Right ventricle myocardium inferior (tissue), 1 donor: ENCODE measurements at places on chromosomes 13 and 19. TPM values are rescaled to one million over a fixed set of nuclear protein-coding genes. Genes with fewer than 3 reads are reported as not detected.

GRCh38 chr13:35703061-35703460 lies 226.6 kb upstream of the MAB21L1 start:
- no peak for DNase-seq

- no peak for DNase-seq
Observed at GRCh38 chr19:42126574-42126973, 5.7 kb downstream of the POU2F2 start.

DNA sequence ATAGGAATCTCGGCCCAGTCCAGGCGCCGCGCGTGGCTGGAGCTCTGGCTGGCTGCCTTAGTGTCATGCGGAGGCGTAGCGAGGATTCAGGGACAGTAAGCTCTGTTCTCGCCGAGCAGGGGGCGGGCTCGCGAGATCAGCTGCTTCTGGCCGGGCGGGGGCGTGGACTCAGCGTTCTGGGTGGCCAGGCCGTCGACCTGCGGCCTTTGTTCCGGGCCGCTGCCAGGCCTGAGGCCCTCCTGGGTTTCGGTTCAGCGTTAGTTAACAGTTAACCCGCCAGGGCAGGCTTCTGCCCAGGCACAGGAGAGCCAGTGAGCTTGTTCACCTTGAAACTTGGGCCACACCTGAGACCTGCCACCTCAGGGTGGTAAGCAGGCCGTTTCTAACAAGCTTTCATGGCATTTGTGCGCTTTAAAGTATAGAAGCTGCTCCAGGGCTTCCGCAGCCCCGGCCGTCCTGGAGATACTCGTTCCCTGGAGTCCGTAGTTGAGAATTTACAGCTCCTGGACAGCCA lies 332.2 kb upstream of the SGCG start:
- DNase-seq = no peak

GRCh38 chr13:59458908-59459579 lies 704.7 kb downstream of the DIAPH3 start:
- no peak for DNase-seq

DNA sequence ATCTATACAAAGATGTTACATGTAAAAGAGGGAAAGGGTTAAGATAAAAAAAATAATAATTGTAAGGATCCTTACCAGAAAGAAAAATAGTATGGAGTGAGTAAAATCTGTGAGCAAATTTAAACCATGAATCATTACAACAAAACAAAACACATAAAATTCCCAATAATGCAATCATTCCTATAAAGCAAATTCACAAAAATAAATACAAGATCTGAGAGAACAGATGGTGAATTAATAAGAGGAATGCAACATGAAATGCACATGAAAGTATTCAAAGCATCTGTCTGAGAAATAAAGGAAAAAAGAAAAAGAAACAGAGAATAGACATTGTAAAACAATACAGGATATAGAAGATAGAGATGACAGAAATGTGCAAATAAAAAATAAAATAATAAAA lies 681.5 kb upstream of the KLHL1 start:
- DNase-seq = no peak

GRCh38 chr19:10662384-10663251 lies 8.5 kb downstream of the ILF3 start:
- no peak for DNase-seq

DNA sequence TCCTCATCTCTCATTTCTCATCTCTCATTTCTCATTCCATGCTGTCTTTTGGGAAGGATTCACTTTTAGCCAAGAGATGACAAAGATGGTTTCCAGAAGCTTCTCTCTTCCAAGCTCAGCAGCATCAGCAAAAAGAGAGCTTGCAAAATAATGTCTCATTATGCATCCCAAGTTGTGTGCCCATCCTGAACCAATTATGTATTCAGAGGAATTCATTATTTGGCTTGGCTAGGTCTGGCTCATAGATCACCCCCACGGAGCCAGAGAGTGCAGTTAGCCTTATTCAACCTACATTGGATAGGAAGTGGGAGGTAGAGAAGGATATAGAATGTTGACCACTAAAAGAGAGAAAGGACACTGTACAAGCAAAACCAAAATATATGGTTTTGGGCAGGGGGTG lies 5.4 kb upstream of the OLFM2 start:
- DNase-seq = no peak

DNA sequence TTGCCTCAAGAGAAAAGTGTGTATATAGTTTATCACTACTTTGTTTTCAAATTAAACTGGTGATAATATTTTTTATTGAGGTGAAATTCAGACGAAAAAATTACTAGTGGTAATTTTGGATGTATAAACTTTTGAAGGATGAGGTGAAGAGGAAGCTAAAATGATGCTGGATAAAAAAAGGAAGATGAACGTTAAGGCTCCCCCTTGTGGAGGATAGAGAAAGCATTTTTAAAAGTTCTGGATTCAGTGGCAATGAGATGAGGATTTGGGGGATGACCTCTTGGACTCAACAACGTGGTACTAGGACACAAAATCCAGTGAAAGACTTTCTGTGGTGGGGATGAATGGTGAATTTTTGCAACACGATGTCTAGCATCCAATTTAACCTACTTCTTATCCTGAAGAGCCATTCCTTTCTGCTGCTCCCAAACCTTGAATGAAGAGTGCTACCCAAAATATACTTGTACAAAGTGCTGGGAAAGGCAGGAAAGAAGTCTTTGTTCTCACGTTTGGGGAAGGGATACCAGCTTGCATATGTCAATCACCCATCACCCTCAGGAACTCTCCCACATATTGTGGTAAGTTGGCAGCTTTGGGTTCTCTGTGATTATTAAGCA lies 7.3 kb upstream of the SIGLEC5 start:
- no peak for DNase-seq

DNA sequence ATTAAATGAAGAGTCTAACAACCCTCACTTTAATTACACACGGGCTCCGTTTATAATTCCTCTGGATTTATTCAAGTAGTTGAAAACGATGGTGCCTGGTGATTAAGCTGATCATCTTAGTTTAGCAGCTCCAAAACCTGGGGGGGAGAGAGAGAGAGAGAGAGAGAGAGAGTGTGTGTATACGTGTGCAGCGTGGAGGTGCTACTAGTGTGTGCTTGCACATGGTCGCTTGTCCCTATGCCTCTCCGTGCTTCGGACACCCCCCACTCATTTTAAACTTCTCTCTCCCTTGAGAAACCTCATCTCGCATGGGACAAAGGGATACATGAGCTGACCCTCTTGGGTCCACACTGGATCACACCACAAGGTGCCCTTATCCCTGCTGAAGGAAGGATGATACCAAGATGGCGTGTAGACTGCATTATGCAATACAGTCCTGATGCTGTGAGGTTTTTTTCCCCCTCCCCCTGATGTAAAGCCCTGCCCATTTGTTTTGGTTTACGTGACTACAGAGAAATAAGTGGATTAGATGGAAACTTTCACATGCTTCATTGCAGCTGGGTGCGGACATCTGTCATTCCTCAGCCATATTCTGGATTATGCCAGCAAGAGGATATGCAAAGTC lies 320.8 kb downstream of the ZNF536 start:
- DNase-seq = no peak

DNA sequence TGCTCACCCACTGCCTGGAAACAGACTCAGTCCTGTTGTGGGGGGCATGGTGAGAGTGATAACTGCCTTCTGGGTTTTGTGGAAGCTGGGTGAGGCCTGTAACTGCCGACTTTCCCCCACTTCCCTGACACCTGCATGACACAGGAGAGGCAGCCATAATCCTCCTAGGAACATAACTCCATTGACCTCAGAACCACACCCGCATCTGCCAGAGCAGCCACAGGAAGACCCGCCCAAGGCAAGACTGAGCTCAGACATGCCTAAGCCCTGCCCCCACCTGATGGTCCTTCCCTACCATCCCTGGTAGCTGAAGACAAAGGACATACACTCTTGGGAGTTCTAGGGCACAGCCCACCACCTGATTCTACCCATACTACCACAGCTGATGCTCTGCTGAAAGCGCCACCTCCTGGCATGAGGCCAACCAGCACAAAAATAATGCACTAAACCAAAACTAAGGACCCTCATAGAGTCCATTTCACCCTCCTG lies 326.7 kb downstream of the RBM26 start:
- DNase-seq = no peak

GRCh38 chr19:45104658-45105349 lies 11.8 kb downstream of the PPP1R37 start:
- no peak for DNase-seq

- DNase-seq = no peak
Observed at GRCh38 chr13:88031980-88032559, 360.9 kb downstream of the SLITRK5 start.

DNA sequence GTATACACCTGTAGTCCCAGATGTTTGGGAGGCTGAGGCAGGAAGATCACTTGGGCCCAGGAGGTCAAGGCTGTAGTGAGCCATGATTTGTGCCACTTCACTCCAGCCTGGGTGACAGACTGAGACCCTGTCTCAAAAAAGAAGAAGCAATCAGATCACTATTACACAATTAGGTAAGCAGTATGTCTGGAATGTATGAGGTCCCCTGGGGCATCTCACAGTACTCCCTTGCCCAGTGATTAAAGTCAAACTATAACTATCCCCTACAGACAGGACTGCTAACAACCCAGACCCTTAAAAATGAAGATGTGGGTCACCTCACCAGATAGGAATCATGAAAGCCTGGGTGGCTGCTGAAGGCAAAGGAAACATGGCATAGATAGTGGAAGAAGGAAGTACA lies 9.4 kb upstream of the PAN3 start:
- no peak for DNase-seq

DNA sequence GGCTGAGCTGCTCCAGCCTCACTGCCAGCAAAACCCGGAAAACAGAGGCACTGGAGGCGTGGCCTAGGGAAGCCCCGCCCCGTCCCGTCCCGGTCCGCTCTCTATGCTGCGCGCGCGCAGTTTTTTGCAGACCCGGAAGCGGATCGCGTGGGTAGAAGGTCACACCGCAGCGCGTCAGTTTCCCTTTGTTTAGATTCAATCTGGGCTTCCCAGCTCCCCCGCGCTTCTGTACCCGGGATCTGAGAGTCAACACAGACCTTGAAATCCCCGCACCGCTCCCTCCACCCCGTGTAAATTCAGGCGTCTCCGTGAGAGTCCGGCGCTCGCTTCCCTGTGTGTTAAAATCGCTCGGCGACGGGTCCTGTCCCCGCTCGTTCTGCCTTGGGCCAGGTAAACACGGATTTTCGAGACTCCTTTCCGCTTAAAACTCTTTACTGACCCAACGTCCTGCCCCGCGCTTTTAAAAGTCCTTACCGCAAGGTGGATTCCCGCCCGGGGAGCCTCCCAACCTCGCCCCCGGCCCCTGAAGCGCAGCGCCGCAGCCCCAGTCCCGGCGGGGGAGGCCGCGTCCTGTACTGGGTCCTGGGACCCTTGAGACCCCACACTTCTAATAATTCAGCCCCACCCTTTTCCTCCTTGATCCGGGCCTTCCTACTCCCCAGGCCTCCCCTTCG lies at the start of gene ZNF610:
Gene ZNF610, plus strand, starts transcription at position 127 of the 674 bp plus-strand sequence. CDS start 12,930 bp downstream, outside the sequence.
- peak; percentile 91 for DNase-seq

- DNase-seq = no peak
Observed at GRCh38 chr13:112967686-112968379, 1.2 kb upstream of the MCF2L start.

DNA sequence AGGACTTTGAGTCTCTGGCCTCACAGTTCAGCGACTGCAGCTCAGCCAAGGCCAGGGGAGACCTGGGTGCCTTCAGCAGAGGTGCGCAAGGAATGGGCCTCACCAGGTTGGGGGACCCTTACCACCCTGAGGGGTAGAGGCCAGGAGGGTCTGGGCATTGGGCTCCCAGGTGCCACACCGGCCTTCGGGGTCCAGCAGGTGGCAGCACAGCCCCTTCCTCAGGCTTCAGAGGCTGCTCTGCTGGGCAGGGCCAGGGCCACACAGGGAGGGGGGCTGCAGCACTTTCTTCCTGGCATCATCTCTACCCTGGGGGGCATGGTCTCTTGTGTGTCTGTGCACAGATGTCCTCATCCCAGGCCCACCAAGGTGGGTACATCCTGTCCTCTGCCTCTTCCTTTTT lies 12.9 kb downstream of the PIN1 start:
- no peak for DNase-seq

GRCh38 chr13:24891476-24892108 lies 127.6 kb downstream of the RNF17 start:
- DNase-seq = no peak

- no peak for DNase-seq
Observed at GRCh38 chr13:67509018-67509417, 278.9 kb upstream of the PCDH9 start.

- DNase-seq = no peak
Observed at GRCh38 chr13:50701469-50701868, 142.0 kb downstream of the DLEU7 start.

DNA sequence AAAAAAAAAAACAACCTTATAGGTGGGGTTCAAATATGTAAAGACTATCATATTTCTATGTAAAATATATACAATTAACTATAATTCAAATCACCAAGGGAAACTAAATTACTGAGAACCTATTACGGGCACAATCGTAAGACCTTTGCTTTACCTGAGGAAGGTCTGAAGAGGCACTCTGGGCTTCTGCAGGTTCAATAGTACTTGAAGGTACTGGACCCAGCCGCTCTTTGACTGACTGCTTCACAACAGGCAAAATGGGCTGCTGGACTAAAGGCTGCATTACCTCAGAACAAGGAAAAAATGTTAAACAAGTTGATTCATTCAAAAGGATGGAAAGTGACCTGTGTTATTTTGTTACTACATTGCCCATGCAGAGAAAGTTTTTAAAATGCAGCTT lies 51.8 kb downstream of the RBM26 start:
- no peak for DNase-seq

- DNase-seq = no peak
Observed at GRCh38 chr19:45078390-45079062, 534 bp upstream of the GEMIN7 start.

Gene CCDC70
- not detected for total RNA-seq

Gene IGSF23
- not detected for total RNA-seq

Gene ERFL
- total RNA-seq = not detected

Gene FCER2
- 0.30 TPM for total RNA-seq

Gene TMPRSS9
- not detected for total RNA-seq

Gene ZNF729
- total RNA-seq = not detected

Gene IZUMO2
- not detected for total RNA-seq

Gene SYCN
- not detected for total RNA-seq

Gene ZNF726
- total RNA-seq = 0.38 TPM

Gene CPT1C
- 2.9 TPM for total RNA-seq

Gene TMEM38A
- total RNA-seq = 42.7 TPM
